ENCODE measurements at places on chromosomes 6 and 20. TPM values are rescaled to one million over a fixed set of nuclear protein-coding genes. Genes with fewer than 3 reads are reported as not detected.

MYB gene
- not detected for polyA plus RNA-seq

RIPPLY2 gene
- polyA plus RNA-seq: 9.4 TPM

IL17A gene
- polyA plus RNA-seq: not detected

JPH2 gene
- polyA plus RNA-seq: 1.1 TPM

AGER gene
- 14.1 TPM for polyA plus RNA-seq

- no peak for DNase-seq
Measured at GRCh38 chr6:82277686-82278085, 30.1 kb upstream of the IBTK start.

GRCh38 chr20:2397595-2398145 lies 17.0 kb downstream of the TGM6 start:
- DNase-seq: no peak

DNA sequence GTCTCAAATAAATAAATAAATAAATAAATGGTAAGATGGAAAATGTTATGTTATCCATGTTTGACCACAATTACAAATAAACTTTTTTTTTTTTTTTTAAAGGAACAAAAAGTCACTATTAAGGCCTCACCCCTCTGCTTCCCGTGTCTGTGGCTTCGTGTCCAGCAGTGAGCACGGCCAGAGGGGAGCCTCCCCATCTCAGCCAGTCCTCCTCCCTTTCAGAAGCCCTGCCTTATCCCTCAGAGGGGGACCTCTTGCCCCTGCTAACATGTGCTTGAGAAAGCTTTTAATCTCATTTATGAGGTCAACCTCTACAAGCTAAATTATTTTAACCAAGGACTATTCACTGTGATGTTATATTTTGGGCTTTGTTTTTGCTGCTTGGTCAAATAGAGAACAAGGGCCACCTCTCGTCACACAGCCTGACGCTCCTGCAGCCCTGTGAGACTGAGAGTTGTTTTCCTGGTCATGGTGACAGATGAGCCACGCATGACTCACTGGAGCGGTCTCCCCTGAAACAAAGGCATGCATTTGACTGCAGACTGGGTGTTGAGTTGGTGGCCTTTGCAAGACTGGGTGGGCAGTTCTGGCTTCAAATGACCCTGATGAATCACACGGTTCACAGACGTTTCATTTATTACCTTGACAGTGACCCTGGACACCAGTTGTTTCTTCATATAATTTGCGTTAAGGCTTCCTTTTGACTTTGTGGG lies 131.8 kb downstream of the TIAM2 start:
- no peak for DNase-seq

DNA sequence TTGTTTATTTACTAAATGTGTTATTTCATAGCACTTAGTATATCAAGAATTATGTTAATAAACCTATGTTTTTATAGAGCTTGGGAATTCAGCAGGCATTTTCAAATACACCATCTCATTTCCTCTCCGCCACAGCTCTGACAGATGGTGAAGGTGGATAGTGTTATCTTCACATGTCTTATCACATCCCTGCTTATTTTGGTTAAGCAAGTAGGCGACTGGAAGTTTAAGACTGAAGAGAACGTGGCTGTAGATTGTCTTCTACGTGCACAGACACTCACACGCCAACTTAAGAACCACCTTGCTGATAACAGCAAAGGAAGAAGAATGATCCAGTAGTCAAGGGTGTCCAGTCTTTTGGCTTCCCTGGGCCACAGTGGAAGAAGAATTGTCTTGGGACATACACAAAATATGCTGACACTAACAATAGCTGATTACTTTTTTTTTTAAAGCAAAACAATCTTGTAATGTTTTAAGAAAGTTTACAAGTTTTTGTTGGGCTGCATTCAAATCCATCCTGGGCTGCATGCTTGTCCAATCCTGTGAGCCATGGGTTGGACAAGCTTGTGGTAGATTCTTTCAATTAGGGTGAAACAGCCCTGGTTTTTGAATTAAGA lies 43.3 kb upstream of the SCGN start:
- DNase-seq: no peak

GRCh38 chr6:164665328-164665727 lies 644.1 kb downstream of the C6orf118 start:
- no peak for DNase-seq

GRCh38 chr6:33723371-33724085 lies 12.0 kb upstream of the UQCC2 start:
- no peak for DNase-seq

DNA sequence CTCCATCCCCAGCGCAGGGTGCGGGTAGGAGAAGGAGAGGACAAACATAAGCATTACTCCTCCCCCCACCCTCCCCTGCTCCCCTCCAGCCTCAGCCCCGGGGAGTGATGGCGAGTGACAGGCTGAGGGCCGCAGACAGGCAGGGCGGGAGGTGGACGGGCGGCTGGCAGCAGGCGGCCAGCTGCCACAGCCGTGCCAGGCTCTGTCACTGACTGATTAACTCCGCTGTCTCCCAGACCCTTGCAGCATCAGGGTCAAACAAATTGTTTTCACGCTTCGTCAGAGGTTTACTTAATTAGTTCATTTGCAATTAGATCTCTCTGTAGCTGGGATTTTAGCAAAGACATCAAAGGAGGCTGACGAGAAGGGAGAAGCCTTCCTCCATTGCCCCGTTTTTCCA lies 41.9 kb downstream of the FOXP4 start:
- DNase-seq: peak; percentile 69

DNA sequence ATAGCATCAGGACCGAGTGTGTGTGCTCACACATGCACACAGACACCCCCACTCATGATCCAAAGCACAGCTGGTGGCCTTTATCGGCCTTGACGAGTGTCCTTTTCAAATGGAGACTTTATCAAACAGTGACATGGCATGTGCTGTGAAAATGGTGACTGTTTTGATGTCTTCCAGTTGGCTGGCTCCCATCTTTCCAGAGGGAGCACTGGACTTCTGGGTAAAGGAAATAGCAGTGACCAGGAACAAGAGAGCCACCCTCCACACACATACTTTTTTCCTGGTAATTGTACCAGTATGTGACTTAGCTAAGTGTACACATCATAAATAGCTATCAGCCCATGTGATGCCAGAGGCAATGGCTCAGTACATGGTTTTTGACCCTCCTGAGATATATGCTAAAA lies 52.7 kb downstream of the ZDHHC14 start:
- DNase-seq: no peak

GRCh38 chr6:69179681-69180080 lies 544.6 kb downstream of the ADGRB3 start:
- DNase-seq: no peak

DNA sequence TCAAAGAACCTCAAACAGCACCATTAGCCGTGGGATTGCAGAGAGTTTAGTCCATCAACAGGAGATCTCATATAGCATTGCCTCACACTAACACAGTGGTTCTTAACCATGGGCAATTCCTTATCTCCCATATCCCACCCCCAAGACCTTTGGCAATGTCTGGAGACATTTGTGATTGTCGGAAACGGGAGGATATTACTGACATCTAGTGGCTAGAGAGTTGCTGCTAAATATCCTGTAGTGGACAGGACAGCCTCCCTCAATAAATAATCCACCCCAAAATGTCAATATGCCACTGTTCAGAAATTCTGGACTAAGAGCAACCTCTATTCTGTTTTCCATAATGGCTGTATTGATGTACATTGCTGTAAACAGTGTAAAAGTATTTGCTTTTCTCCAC lies 210.1 kb upstream of the CCN2 start:
- no peak for DNase-seq

GRCh38 chr6:11139051-11139960 lies 27.8 kb upstream of the ERVFRD-1 start:
- no peak for DNase-seq

Data from pancreas (tissue), 10 donors.